ENCODE measurements at places on chromosomes 7 and 10.
A peak's percentile ranks its signal among the peaks of the same experiment; 100 is the strongest.

- DNase-seq: no peak
Measured at GRCh38 chr7:18607025-18607424, 111.5 kb downstream of the HDAC9 start.

- DNase-seq: peak; percentile 45
Measured at GRCh38 chr10:75400771-75401568, 594 bp downstream of the ZNF503 start.

DNA sequence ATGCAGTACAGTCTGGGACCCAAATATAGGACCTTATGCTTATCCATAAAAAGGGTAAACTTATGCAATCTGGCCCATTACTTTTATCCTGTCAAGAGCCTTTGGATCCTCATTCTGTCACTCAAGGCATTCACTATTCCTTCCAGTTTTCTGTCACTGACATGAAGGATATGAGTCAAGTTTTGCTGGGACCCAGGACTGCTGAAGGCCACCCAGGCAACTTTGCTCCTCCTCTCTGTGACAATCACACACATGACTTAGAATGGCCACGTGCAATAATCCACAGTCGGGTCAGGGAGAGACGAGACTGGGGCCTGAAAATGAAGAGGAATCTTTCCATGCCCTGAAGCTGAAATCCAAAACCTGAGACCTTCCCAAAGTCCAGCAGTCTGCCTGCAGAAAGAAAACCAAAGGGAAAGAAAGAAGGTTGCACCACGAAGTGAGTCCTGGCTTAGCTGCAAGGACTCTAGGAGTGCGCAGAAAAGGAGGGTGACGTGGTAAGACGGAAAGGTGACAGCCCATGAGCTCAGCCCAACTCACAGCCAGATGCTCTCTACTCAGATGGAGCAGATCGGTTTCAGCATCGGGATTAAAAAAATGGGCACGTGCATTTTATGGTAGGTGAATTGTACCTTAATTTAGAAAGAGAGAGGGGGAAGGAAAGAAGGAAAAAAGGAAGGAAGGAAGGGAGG is 67.2 kb downstream of the VOPP1 start:
- DNase-seq: no peak

- DNase-seq: no peak
Measured at GRCh38 chr7:98329100-98329790, 47.8 kb downstream of the BRI3 start.

GRCh38 chr10:60827791-60828488 is 49.7 kb downstream of the CDK1 start:
- DNase-seq: peak; percentile 91

DNA sequence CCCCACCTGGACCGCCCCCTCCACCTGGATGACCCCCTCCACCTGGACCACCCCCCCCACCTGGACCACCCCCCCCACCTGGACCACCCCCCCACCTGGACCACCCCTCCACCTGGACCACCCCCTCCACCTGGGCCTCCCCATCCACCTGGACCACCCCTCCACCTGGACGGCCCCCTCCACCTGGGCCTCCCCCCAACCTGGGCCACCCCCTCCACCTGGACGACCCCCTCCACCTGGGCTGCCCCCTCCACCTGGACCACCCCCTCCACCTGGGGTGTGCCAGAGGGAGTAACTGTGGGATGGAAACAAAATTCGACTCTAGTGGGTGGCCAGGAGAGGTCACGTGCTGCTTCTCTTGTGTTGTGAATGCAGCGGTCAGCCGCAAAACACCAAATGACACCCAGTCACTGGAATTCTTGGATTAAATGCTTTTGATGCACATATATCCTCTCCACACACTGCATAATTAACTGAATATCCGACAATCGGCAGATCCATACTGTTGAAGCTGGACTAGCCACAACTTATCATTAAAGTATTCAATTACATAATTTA is 316.7 kb downstream of the PTPRN2 start:
- no peak for DNase-seq

DNA sequence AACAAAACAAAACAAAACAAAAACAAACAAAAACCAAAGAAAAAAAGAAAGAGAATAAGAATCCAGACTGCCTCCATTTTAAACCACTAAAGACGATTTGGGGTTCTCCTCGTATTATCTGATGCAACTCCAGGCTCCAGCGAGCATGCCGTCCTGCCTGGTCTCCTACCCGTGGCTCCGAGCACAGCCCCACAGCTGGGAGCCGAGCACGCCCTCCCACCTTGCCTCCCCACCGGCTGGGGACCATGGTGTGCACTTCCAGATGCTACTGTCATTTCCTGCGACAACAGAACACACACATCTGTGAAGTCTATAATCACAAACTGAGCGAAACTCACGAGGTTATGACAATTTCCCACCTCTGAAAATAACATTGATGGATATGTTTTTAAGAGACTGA is 113.1 kb downstream of the ADARB2 start:
- no peak for DNase-seq

DNA sequence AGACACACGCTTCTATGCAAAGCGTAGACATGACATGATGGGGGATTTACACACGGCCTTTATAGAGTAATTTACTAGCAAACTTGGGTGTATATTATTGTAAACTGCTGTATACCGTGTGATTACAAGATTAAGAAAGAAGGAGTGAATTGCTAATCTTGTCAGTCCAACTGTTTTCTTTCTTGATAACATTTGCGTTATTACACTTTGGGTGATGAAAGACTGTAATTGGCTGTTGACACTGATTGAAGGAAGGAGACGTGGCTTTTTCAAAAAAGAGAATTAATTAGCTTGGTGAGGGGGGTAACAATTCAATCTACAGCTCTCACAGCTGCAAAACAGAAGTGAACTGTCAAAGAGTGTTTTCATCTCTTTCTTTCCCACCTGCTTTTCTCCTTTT is 32.7 kb downstream of the SLC35B4 start:
- DNase-seq: no peak

GRCh38 chr7:127438836-127439235 is 46.3 kb upstream of the ZNF800 start:
- peak; percentile 20 for DNase-seq

DNA sequence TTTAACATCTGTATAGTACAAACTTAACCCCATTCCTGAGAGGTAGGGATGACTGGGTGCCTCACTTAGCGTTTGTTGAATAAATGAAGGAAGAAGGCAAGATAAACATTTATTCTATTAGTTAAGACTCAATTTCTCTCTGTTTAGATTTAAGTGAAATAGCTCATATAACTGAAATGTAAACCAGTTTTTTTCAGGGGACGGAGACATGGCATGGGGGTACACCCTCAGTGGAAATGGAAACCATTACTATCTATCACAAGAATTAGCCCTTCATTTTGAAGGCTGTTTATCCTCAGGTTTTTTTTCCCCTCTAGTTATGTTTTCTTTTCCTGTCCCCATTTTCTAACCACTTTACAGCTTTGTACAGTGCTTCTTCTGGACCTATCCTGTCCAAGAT is 35.6 kb upstream of the PDLIM1 start:
- DNase-seq: no peak

DNA sequence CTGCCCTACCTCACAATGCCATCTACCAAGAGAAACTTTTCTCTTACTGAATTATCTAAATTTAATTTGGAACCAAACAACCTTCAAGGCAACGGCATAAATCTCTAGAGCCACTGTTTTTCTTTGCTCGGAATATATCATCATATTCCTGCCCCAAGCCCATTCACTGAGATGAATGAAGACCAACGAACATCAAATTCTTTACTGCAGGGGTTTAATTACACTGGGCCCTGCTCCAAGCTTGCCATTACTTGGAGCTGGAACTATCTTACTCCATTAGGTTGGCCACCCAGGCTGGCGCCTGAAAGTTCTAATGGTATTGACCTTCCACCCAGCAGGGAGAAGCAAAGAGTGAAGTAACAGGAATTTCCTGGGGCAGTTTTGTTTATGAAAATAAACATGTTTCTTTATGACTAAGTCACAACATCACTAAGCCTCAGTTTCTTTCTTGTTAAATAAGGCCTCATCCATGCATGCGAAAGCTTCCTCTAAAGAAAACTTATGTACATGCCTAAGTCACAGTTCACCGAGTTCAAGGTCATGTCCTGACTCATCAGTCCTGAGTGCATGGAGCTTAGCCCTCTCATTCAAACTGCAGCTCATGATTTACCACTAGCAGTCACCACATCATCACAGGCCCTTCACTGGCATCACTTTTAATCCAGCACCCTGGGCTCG is 42.1 kb upstream of the ANAPC16 start:
- no peak for DNase-seq

GRCh38 chr7:39882148-39882784 is 67.8 kb upstream of the CDK13 start:
- no peak for DNase-seq

- DNase-seq: no peak
Measured at GRCh38 chr7:82714883-82715282, 271.3 kb upstream of the CACNA2D1 start.

GRCh38 chr10:133442967-133443924 is 10.5 kb upstream of the SCART1 start:
- DNase-seq: no peak

GRCh38 chr10:19169041-19169440 is 120.4 kb downstream of the MALRD1 start:
- peak; percentile 56 for DNase-seq

DNA sequence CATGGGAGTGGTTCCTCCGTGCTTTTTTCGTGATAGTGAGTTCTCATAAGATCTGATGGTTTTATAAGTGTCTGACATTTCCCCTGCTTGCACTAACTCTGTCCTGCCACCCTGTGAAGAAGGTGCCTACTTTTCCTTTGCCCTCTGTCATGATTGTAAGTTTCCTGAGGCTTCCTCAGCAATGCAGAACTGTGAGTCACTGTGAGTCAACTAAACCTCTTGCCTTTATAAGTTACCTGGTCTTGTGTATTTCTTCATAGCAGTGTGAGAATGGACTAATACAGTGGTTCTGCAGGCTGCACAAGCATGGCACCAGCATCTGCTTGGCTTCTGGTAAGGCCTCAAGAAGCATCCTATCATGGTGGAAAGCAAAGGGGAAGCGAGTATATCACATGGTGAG is 1144.6 kb downstream of the SORCS3 start:
- DNase-seq: no peak

- no peak for DNase-seq
Measured at GRCh38 chr7:127962589-127963361, 68.5 kb downstream of the LRRC4 start.

- DNase-seq: peak; percentile 80
Measured at GRCh38 chr10:34001087-34001580, 666.7 kb upstream of the NRP1 start.

DNA sequence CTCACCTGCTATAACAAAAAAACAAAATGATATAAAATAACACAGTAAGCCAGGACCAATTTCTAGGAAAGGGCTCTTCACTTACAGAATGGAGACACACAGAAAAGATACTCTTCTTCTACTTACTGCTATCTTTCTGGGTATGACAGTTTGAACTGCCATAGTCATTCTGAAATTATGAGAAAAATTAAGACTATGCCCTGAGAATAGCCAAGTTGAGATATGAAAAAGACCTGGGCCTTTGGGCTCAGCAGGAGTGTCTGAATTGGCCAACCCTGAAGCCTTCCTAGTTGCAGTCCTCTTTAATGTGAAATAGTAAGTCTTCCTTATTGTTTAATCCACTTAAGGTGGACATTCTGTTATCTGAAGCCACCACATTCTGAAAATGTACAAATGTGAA is 519.5 kb downstream of the GRID1 start:
- DNase-seq: no peak

- DNase-seq: no peak
Measured at GRCh38 chr7:68148440-68148839, 1151.8 kb downstream of the TYW1 start.

DNA sequence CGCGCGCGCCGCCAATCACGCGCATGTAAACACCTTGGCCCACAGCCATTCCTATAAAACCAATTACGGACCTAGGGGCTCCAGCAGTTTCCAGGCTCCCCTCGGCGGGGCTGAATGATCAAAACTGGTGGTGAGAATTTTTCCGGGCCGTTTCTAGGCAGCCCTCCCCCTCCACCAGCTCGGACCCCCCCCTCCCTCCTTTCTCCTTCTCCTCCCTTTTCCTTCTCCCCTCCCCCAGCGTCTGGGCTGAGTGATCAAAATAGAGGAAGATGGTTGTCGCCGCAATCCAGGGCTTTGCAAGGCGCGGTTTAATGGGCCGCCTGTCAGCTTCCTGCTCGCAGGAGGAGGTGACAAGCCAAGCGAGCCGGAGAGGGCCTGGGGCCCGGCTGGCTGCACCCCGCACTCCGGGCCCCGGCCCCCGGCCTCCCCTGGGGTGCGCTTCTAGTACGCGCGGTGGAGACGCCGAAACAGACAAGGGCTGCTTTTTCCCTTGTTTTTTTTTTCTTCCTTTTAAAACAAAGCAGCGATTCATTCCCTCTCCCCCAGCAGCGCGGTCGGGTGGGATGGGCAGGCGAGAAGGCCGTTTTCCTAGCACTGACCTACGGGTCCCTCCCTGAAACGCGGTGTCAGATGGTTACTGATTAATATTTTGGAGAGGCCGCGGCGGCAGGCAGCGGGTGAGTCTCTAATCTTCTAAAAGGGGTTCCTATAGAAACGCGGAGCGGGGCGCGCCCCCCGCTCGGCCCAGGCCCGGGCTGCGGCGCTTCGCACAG is 528 bp upstream of the TNRC18 start:
- peak; percentile 99 for DNase-seq

- DNase-seq: peak; percentile 11
Measured at GRCh38 chr10:29948881-29949355, 110.5 kb downstream of the JCAD start.

DNA sequence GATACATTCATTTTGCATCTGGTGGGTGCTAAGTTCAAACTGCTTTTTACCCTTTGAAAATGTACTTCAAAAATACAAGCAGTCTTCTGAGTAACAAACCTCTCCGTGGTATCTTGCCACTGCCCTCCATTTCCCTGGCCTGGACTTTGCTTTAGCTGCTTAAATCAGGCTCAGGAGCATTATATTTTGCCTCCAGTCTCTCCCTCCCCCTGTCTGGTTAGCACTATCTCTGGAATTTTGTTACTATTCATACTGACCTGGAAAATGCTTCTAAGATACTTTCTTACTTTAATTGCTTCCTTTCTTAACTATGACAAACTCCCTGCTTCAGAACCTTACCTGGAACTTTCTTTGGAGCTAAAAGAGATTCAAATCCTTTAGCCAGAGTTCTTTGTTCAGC is 369.8 kb downstream of the GFRA1 start:
- DNase-seq: no peak

DNA sequence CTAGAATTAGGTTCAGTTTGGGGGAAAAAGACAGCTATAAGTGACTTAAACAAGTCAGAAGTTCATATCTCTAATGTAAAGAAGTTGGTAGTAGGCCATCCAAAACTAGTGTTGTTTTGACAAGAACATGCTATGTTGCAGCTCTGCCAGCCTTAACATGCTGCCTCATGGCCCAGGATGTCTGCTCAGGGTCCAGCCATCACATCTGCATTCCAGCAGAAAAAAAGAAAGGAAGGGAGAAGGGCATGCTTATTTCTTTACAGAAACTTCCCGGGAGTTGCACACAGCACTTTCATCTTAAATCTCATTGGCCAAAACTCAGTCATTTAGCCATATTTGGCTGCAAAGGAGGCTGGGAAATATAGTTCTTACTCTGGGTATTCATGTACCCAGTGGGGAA is 400.4 kb upstream of the PODXL start:
- no peak for DNase-seq
